ENCODE measurements at places on chromosomes 7 and 10.
A peak's percentile ranks its signal among the peaks of the same experiment; 100 is the strongest.

DNA sequence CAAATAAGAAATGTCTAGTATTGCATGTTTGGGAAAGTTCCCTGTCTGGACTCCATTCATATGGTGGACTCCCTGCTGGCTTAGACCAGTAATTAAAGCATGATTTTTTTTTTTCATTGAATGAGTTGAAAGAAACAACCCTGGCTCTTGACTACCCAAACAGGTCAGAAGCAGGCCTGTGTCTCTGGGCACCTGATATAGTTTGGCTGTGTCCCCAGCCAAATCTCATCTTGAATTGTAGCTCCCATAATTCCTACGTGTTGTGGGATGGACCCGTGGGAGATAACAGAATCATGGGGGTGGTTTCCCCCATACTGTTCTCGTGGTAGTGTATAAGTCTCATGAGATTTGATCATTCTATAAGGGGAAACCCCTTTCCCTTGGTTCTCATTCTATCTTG lies 206.2 kb downstream of the TMEM178B start:
- DNase-seq = no peak

- no peak for DNase-seq
These were observed 6.0 kb downstream of the EGFR start for GRCh38 chr7:55024776-55025175.

GRCh38 chr7:27947586-27948278 lies 207.8 kb downstream of the TAX1BP1 start:
- no peak for DNase-seq

DNA sequence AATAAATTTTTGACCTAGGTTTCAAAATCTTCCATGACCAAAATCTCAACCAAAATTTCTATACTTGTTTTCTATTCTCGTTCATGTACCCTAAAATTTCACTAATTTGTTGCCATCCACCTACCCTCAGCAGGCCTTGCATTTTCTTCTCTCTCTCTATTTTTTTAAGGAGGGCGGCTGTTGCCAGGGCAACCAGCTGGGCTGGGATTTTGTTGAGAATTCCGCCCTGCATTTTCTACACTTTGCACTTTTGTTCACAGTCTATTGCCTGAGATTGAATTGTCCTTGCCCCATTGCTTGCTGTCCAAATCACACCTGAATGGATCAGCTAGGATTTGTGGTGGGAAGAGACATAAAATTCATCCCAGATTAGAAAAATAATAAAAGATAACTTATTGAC lies 657.5 kb upstream of the NRP1 start:
- no peak for DNase-seq

GRCh38 chr10:93752761-93753160 lies 5.0 kb upstream of the LGI1 start:
- no peak for DNase-seq

GRCh38 chr7:142177869-142178268 lies 66.4 kb downstream of the MGAM2 start:
- no peak for DNase-seq

- DNase-seq = peak; percentile 47
These were observed 81.0 kb downstream of the PPP1R3C start for GRCh38 chr10:91551856-91552255.

DNA sequence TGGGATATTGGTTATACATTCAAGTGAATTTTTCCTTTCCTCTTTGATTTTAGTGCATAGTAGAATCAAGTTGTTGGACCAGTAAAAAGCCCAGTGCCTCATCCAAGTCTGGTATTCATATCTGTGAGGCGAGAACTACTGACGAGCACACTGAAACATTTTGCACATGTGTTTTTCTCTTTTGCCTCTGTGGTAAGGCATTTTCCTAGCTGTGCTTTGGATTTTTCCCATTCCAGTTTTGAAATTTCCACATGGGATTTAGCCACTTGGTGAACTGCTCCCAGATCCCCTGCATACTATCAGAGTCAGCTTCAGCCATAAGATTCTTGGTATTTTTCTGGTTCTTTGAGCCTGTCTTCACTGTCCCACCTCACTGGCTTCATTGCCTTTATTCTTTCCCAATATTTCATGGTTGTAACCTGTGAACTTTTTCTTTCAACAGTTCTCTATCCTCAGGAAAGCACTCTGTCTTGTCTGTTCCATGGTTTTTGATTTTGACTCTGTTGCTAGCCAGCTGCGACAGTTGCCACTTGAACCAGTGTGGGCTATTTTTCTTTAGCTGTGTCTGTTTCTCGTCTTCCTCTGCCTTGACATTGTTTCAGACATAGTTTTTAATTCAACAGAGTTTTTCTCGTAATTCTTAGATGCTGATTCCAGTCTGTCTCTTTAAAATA lies 239.0 kb downstream of the REEP3 start:
- DNase-seq = no peak

DNA sequence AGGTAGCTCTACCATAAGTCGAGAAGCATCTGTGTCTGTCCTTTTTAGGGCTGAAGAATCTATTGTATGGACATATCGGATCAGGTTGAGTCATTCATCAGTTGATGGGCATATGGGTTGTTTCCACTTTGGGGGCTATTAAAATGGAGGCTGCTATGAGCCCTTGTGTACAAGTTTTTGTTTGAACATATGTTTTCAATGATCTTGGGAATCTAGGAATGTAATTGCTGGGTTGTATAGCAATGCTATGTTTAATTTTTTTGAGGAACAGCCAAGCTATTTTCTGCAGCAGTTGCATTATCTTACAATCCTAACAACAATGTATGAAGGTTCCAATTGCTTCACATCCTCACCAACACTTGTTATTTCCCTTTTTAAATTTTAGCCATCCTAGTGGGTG lies 46.4 kb upstream of the HABP2 start:
- no peak for DNase-seq

GRCh38 chr10:23371073-23371472 lies 26.5 kb upstream of the C10orf67 start:
- no peak for DNase-seq

GRCh38 chr10:35834877-35835494 lies 192.9 kb upstream of the FZD8 start:
- DNase-seq = no peak

- no peak for DNase-seq
These were observed 152.7 kb downstream of the ANK3 start for GRCh38 chr10:60236869-60237524.

DNA sequence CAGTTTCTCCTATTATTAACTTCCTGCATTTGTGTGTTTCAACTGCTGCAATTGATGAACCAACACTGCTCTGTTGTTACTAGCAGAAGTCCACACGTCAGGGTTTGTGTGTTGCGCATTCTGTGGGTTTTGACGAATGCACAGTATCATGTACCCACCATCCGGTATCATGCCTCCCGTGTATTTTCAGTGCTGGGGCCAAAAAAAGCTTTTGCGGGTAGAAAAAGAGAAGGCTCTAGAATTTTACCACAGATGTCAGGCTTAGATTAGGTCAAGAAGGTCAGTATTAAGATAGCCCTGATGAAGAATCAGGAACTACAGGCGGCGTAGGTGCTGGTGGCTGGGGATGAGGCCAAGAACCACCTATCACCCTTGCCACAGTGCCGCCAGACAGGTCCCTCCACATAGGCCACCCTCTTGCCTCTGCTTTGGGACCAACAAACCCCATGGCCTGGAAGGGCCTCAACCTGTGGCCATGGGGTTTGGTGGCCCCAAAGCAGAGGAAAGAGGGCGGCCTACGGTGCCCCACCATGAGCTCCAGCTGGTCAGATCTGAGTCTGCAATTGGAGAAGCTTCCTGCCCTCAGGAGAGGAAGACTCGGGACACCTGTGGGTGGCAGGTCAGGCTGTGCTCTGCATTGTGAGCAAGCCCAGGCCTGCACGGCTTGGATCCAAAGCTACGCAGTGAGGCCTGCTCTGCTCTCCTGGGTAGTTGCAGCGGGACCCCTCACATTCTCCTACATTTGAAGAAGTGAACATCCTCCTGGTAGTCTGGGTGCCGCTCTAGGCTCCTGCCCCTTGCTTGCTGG lies 71.9 kb downstream of the MKI67 start:
- no peak for DNase-seq

DNA sequence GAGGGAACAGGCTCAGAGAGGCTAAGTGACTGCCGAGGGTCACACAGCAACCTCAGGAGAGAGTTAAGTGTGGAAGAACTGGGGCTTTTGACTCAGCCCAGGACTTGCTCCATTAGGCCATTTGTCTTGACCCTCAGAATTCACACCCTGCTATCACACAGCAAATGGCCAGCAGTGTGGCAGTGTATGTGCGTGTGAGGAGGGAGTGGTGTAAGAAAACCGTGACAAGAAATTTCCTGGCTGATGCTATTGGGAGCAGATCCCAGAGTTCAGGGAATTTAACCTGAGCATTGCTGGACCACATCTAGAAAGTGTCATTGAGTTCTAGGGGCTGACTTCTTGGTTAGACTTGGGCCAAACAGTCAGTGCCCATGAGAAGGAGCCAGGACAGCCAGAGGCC lies 18.4 kb downstream of the VWA2 start:
- DNase-seq = no peak

DNA sequence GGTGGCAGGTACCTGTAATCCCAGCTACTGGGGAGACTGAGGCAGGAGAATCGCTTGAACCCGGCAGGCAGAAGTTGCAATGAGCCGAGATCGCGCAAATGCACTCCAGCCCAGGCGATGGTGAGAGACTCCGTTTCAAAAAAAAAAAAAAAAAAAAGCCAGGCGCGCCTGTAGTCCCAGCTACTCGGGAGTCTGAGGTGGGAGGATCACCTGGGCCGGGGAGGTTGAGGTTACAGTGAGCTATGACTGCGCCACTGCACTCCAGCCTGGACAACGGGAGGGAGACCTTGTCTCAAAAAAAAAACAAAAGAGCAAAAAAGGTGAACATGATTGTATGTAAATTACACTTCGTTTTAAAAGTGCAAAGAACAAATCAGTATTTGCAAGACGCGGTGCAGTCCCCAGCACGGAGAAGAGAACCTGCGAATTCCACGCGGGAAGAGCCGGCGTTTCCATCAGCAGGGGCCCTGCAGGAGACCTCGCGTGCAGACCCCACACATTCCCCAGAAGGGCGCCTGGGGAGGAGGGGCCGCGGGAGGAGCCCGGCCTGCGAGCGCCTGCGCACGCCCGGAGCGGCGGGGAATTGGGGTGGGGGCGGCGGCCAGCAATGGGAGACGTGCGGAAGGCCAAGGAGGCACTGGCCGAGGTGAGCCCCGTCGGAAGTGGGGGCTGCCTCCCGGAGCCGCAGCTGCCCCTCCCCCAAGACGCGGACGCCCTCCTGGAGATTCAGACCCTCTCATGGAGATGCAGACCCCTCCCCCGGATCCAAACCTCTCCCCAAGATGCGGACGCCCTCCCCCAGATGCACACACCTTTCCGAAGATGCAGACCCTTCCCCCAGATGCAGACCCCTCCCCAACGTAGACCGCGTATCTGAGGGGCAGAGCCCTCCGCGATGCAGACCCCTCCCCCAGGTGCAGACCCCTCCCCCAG lies 16.7 kb upstream of the SUN1 start:
- no peak for DNase-seq

DNA sequence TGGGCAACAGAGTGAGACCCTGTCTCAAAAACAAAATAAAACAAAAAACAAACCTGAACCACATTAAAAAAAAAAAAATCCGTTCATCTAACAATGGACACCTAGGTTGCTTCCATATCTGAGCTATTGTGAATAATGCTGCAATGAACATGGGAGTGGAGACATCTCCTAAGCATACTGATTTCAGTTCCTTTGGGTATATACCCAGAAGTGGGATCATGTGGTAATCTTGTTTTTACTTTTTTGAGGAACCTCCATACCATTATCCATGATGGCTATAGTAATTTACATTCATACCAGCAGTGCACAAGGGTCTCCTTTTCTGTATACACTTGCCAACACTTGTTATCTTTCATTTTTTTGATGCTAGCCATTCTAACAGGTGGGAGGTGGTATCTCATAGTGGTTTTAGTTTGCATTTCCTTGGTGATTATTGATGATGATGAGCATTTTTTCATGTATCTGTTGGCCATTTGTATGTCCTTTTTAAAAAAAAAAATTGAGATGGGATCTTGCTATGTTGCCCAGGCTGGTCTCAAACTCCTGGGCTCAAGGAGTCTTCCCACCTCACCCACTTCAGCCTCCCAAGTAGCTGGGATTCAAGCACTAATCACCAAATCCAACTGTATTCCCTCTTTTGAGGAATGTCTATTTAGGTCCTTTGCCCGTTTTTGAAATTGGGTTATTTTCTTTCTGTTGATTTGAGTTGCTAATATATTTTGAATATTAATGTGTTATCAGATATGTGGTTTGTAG lies 17.5 kb downstream of the CDK13 start:
- no peak for DNase-seq

DNA sequence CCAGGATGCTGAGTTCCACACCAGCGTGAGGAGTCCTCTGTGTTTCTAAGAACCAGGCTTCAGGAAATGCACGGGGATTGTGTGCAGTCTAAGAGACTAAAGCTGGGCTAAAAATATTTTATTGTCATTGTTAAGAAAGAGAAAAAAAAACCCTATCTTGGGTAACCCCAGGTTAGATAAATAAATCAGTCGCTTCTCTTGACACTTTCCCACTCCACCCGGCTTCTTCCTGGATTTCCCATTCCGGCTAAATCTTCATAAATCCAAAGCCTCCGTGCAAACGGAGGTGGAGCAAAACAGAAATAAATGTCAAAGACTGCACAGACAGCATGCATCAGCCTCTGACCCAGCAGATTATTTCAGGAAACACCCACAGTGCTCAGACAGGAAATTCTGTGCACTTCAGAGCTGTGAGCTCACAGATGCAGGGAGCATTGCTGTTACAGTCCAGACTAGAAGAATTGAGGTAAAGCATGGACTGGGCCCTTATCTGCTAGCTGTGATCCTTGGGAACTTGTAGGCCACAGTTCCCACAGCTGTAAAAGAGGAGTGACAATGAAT lies 44.8 kb upstream of the GRID1 start:
- DNase-seq = peak; percentile 85

GRCh38 chr7:36484265-36484664 lies 94.6 kb downstream of the ANLN start:
- DNase-seq = no peak

DNA sequence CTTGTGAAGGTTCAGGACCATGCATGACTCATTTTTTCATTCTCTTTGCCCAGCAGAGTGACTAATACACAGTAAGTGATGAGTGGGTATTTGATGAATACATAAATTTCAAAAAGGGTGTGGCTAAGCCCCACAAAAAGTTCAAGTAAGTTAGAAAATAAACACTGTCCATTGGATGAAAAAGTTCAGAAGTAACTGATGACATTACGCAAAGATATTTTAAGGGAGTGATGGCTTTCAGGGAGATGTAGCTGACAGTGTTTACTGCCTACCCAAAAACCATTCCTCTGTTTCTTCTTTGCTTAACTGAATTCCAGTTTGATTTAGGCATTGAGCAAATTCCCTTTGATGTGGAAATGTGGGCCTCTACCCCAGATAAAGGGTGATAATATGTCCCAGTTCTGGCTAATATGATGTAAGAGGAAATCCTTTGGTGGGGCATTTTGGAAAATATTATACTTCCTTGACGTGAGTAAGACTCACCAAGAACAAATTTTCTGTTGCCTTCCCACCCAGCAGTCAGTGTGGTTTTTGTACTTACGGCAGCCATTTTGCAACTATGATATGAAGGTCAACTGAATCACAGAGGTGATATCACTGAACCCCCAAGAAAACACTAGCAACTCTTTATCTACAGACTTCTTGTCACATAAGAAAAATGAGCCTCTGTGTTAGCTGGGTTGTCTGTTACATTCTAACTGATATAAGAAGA lies 29.0 kb upstream of the EBLN1 start:
- DNase-seq = peak; percentile 56

- no peak for DNase-seq
These were observed 10.9 kb upstream of the PTN start for GRCh38 chr7:137354396-137354795.

GRCh38 chr7:26954951-26955350 lies 90.6 kb upstream of the SKAP2 start:
- no peak for DNase-seq

- DNase-seq = no peak
These were observed 40.4 kb downstream of the GNA12 start for GRCh38 chr7:2803755-2804154.

- no peak for DNase-seq
These were observed 7.9 kb upstream of the TAF3 start for GRCh38 chr10:7810443-7810842.
